Activated T-cell treated with anti-CD3 and anti-CD28 coated beads for 48 hours (primary cell): ENCODE measurements at places on chromosomes 6 and 20.

DNA sequence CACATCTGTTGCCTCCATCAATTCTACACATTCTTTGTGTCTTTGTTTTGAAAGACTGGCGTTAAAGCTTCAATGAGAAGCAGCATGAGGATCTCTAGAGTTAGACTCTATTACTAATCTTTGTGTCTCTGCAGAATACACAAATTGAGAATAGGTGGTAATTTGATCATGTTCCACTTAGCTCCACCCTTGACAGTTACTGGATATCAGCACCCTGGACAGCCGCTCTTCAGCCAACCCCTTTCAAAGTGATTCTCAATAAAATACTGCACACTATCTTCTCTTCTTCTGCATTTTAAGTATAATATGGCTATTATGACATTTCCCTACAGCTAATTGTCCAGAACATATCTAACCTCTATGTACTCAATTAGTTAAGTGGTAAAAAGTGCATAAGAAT, 54.3 kb upstream of the CNR1 start:
- no peak for DNase-seq

DNA sequence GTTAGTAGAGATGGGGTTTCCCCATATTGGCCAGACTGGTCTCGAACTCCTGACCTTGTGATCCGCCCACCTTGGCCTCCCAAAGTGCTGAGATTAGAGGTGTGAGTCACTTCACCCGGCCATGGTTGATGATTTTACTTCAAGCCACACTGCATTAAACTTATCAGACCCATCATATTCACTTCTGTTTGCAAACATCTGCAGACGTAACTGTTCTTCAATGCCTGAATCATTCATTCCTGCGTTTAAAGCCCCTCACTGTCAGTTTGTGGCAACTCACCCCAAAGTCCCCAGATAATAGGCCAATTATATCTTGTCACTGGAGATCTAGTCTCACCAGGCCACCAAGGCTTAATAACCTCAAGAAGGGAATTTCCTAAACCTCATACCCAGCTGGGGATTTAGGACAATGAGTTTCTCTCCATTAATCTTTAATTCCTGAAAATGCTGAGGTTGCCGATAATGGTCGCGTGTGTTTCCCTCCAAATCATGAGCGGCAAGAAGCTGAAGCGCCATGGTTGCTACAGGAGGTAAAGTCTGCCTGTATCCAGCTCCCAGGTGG, 229.6 kb downstream of the LY86 start:
- no peak for DNase-seq

DNA sequence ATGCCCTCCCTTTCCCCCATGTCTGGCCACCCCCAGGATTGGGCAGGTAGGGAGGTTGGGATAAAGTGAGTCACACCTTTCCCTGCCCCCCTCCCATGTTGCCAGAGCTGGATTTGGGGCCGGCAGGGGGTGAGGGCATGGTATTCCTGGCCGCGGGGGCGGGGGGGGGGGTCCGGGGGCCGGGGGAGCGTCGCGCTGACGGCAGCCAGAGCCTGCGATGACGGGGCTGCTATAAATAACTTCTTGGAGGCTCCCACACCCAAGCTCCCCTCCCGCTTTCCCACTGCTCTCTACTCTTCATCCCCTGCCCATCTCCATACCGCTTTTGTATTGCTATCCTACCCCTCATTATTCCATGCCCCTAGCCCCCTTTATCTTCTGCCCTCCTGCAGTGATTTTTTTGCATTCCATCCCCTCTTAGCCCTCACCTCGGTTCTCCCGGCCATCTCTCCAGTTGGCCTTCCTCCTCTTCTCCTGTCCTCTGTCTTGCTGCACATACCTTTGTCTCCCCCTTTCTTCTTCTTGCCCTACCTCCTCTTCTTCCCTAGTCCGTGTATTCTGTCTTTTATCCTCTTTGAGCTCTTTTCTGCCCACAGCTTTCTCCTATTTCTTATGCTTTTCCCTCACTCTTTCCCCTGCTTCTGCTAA, 13.8 kb downstream of the SYNGAP1 start:
- no peak for DNase-seq

- DNase-seq = no peak
These were observed 78.8 kb downstream of the MAP7 start for GRCh38 chr6:136471372-136471771.

GRCh38 chr6:136893187-136893586, 28.9 kb upstream of the SLC35D3 start:
- DNase-seq = no peak

GRCh38 chr6:107434812-107435211, 24.6 kb downstream of the PDSS2 start:
- DNase-seq = no peak

DNA sequence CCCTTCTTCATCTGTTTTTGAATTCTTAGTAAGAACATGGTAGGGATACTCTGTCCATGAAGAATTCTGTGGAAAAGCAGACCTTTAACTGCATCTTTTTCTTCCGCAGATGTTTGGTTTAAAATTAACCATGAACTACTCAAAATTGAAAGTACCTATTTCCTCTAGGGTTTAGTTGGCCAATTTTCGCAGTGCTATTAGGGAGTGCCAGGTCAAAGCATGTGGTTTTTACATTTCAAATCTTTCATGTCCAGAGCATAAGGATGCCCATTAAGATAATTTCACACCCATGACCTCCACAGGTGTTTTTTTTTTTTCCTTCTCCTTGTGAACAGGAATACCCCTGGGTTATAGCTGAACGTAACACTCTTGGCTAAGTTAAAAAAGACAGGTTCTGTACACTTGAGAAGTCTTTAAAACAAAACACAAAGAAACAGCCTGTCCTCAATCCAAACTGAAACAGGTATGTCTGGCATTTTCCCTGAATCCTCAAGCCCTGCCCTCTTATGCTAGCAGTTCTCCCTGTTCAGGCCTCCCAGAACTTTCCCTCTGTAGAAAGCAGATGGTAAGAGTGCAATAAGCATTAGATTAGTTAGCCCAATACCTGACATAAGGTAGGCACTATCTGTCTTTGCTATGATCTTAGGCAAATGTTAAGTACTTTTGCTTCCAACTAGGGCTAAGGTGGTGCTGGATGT, 67.1 kb downstream of the ELOVL5 start:
- DNase-seq = no peak
